ENCODE measurements at places on chromosomes 3 and 15. TPM values are rescaled to one million over a fixed set of nuclear protein-coding genes. Genes with fewer than 3 reads are reported as not detected.

Gene MYRIP
- total RNA-seq = not detected

Gene FBXO40
- total RNA-seq = not detected

Gene SEMA7A
- 72.5 TPM for total RNA-seq

Gene ACOX2
- total RNA-seq = not detected

Gene GOLGA6L4
- 0.62 TPM for total RNA-seq

GRCh38 chr3:174651951-174652350 is 207.2 kb upstream of the NAALADL2 start:
- H3K27me3 ChIP-seq = no peaks in the 10 kb centered on the region
- H3K36me3 ChIP-seq = no peaks in the 10 kb centered on the region
- DNase-seq = no peak
- H3K4me1 ChIP-seq = no peaks in the 10 kb centered on the region

GRCh38 chr3:46503200-46503874 is 5.6 kb downstream of the RTP3 start:
- no peaks in the 10 kb centered on the region for H3K4me1 ChIP-seq
- H3K36me3 ChIP-seq = no peaks in the 10 kb centered on the region
- no peak for DNase-seq
- H3K4me3 ChIP-seq = no peak overlapping the region

DNA sequence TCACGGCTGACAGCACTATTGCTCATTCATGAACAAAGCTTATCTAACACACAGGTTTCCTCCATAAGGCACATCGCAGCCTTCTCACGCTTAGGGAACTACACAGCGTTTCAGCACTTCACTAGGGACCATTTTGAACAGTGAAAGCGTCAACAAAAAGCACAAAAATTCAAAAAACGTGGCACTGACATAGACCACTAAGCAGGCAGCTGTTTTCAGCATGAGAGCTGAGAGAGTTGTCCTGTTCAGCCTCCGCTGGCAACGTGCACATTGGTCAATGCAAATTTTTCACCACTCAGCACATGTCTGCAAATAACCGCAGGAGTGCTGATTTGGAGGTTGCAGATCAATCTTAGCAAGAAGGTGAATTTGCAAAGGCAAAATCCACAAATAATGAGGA is 109.2 kb downstream of the LRRK1 start:
- no peak for DNase-seq
- H3K36me3 ChIP-seq = no peaks in the 10 kb centered on the region
- no peak overlapping the region for H3K27ac ChIP-seq
- H3K4me1 ChIP-seq = no peaks in the 10 kb centered on the region
- H3K27me3 ChIP-seq = no peaks in the 10 kb centered on the region
- no peak overlapping the region for H3K4me3 ChIP-seq

DNA sequence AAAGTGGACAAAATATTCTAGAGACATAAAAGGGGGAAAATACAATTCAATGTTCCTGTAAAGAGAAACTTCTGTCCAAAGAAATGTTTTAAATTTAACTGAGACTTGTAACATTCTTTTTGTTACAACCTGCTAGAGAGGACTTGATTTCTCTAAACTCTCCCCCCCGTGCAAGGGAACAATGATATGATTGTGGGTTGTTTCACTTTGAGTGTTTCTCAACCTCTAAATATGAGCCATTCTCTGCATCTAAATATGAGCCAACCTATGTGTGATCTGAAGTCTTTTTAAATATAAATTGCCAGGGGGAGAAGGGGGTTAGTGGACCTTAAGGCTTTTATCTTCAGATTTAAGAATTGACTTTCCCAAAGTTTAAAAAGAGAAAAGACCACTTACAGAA is 14.6 kb downstream of the ZNF860 start:
- H3K36me3 ChIP-seq = no peaks in the 10 kb centered on the region
- H3K4me1 ChIP-seq = no peaks in the 10 kb centered on the region
- no peak overlapping the region for H3K4me3 ChIP-seq
- no peak overlapping the region for H3K27ac ChIP-seq

Data from CD8-positive, alpha-beta memory T cell (primary cell).